Sigmoid colon (tissue), 7 donors: ENCODE measurements at places on chromosomes 7 and 10.
A peak's percentile ranks its signal among the peaks of the same experiment; 100 is the strongest.

DNA sequence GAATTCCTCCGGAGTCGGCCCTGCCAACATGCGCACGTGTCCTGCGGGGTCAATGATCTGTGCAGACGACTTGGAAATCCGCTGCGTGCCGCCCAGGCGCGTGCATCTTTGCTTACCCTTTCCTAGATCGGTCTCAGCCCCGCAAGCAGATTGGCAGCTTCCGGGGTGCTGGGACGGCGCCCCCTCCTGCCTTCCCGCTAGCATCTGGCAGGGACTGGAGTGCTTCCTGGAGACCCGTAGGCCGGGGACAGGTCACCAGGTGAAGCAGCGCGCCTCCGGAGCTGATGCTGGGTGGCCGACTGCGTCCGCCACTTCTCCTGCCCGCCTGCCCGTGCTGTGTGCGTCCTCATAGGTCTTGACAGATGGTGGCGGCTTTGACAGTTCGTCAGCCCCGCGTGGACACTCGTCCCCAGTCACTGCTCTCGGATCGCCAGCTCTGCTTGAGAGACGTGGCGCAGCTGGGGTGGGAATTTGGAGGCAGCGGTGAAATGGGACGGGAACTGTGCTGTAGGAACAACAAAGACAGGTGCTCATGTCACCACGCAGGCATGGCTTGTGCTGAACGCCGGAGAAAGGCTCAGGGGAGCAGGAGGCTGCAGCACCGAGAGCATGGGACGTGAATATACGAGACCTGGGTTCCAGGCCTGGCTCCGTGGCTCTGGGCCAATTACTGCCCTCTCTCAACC lies 21.9 kb upstream of the KCNK18 start:
- DNase-seq, result no peak

DNA sequence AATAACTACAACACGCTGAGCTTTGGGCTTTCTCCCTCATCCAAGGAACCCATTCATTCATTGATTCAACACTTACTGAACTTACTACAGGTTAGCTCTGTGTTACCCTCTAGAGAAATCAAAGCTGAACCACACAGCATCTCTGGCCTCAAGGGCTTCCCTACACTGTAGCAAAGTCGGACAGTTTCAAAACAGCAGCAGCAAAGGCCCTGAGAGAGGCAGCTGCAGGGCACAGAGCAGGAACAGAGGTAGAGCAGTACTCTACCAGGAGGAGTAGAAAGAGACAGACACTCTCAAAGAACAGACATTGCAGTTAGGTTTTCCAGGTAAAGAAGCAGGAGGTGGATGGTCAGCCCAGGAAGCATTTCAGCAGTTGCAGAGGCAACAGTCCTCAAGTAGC lies 16.1 kb downstream of the DOCK4 start:
- no peak for DNase-seq

DNA sequence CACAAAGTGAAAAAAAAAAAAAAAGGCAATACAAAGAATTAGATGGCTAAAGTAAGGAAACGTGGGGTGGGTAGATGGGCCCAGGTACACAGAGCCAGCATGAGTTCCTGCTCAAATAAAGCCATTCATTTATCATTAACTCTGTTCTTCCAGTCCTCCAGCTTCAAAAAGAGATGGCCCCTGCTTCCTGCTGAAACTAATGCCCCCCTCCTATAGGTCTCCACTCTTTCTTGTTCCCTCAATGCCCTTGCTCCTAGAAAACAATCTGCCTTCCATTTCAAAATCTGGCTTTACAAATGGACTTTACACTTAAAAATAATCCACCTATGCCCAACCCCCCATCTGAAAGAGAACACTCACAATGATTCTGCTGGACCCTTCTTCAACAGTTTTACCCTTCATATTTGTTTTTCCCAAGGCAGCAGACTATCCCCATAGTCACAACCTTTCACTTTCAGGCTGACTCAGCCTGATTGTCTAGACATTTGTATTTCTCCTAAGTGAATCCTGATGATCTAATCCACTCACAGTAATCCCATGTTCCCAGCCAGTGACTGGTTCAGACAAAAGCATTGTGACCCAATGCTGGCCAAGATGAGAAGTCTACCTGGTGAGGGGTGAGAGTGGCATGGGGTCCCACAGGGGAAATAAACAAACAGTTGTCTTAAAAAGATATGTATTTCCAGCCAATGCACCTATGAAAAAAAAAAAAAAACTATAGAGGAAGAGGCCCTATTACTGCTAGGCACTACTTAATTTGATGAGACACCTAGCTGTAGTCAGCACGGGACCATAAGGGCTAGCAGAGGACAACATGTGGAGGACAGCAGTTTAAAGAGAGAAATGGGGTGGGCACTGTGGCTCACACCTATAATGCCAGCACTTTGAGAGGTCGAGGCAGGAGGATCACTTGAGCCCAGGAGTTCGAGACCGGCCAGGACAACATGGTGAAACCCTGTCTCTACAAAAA lies 74.6 kb upstream of the GRID1 start:
- DNase-seq, result no peak

GRCh38 chr10:60728056-60728455 lies 50.2 kb upstream of the CDK1 start:
- no peak for DNase-seq

DNA sequence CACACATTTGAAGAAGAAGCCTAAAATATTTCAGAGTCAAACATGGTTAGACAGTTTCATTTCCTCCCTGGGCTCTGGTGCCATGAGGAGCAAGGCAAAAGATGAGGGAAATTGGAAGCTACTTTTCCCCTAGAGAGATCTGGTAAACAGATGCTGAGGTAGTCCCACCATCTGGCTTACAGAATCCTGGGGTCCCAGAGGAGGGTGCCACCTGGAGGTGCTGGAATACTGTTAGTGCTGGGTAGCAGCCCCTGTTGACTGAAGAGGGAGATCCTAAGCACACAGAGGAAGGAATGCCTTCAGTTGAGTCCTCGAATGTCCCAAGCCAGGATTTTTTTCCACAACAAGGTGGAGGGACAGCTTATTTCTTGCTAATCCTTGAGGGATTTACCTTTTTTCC lies 160.1 kb downstream of the FZD1 start:
- no peak for DNase-seq

GRCh38 chr7:31096877-31097258 lies 44.8 kb downstream of the ADCYAP1R1 start:
- DNase-seq, result no peak

- no peak for DNase-seq
Measured at GRCh38 chr7:20237464-20238193, 20.4 kb upstream of the MACC1 start.

DNA sequence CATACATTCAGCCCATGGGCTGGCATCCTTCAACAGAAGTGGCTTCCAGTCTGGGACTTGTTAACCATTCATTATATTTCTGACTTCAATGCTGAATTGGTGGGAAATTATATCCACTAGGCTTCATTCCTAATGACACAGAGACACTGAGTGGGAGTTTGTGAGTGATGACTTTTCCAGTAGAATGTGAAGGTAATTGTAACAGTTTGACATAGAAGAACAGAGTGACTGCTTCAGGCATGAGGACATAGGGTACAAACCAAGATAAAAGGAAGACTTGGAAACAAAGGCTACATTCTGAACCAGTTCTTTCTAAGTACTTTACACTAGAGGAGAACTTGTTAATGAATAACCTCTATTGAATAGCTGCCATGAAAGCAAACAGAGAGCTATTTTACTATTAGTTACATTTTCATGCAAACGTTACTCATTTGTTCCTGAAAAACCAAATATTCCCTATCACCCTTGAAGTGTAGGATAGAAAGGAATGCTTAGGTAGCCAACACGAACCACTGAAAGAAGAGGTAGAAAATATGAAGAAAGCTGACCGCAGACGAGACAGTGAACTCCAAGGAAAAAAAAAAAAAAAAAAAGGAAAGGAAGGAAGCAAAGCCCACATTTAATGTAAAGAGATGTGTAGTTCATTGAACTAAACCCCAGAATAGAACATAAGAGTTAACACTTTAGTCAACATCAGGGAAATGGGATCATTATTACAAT lies 237.0 kb upstream of the SEMA3C start:
- no peak for DNase-seq

GRCh38 chr10:73110345-73110849 lies at the start of gene NUDT13:
NUDT13 (plus strand) TSS chr10:73110455; CDS start chr10:73114366, 3,911 bp downstream.
- DNase-seq, result peak; percentile 80

- DNase-seq, result no peak
Measured at GRCh38 chr10:27614776-27615175, 110.7 kb downstream of the RAB18 start.

GRCh38 chr10:99661377-99661763 lies 2.1 kb downstream of the ENTPD7 start:
- no peak for DNase-seq

DNA sequence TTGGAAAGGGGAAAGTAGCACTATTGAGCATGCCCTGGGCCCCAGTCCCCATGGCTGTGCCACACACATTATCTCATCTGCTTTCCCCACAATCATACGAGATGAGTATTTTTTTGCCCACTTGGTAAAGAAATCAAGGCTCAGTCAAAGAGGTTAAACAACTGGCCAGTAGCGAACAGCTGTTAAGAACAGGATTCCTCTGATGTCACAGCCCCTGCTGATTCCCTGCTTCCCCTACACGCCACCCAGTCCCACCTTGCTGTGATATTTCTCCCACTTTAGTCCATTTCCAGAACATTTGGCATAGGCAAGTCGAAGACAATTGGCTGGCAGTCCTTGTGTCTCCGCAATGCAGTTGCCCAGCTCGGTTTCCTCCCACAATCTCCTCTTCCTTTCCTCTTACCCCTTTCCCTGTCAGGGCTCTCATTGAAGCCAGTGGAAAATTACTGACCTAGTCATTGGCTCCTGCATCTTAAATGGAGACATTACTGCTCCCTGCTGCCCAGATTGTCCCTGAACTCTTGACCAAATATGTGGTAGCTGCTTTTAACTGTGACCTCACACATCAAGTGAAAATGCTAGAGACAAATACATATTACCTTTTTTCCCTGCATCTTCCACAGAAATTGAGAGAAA lies 56.5 kb upstream of the EEPD1 start:
- no peak for DNase-seq

DNA sequence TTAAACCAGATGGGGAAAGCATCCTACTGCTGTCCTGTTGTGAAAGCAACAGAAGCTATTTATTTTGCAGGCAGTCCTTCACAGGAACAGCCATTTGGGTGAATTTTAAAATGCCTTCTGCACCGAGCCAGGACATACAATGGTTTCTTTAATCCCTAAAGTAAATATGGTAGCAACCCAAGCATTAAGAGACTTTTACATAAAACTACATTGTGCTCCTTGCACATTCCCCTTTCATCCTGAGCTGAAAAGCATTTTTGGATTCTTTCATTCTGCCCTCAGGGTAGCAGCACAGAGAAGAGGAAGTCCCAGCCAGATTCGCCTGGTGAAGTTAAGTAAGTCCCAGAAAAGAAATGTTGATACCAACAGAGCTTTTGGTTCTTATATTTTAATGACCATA lies 84.0 kb upstream of the FAM3C start:
- DNase-seq, result no peak

- no peak for DNase-seq
Measured at GRCh38 chr7:50634378-50634777, 69.2 kb upstream of the DDC start.

DNA sequence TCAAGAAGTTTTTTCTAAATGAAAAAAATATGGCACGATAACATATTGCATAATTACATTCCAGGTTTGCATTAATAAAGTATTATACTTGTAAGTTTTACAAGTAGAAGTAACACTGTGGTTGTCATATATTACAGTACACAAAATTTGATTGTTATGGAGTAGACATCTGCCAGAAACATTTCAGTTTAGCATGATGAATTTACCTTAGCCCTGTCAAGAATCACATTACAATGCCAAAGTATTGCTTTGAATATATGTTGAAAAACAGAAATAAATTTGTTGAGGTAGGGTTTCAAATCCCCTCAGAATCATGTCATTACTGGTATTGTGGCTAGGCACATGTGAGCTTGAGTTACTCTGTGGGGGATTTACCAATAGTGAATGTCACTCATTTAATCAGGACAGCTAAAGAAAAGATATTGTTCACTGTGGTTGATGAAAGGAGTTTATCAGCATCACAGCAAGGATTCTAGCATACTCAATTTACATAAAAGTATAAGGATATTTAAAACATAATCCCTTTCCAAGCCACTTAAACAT lies 112.1 kb downstream of the MDFIC start:
- DNase-seq, result no peak

GRCh38 chr7:85224171-85224570 lies 37.3 kb upstream of the SEMA3D start:
- no peak for DNase-seq

GRCh38 chr7:17854261-17855047 lies 85.8 kb downstream of the SNX13 start:
- DNase-seq, result no peak

GRCh38 chr7:12002428-12002827 lies 170.4 kb upstream of the THSD7A start:
- DNase-seq, result no peak

GRCh38 chr10:103510046-103510685 lies 16.7 kb downstream of the NEURL1 start:
- DNase-seq, result no peak

- DNase-seq, result no peak
Measured at GRCh38 chr7:24786941-24787340, 29.7 kb upstream of the GSDME start.

GRCh38 chr7:151393031-151393977 lies 16.5 kb downstream of the WDR86 start:
- DNase-seq, result no peak

DNA sequence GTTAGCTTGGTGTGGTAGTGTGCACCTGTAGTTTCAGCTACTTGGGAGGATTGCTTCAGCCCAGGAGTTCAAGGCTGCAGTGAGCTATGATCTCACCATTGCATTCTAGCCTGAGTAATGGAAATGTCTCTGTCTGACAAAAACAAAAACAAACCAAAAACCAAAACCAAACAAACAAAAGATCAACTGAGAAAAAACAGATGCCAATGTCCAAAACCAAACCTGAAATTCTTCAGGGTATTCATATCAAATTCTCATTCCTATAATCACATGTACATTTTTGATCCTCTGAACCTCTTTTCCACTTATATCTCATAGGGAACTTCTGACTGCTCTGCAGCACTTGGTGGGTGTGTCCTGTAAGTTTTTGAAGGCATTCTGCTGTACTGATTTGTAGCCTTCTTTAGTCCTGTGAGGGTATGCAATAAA lies 87.0 kb downstream of the CDK6 start:
- no peak for DNase-seq

DNA sequence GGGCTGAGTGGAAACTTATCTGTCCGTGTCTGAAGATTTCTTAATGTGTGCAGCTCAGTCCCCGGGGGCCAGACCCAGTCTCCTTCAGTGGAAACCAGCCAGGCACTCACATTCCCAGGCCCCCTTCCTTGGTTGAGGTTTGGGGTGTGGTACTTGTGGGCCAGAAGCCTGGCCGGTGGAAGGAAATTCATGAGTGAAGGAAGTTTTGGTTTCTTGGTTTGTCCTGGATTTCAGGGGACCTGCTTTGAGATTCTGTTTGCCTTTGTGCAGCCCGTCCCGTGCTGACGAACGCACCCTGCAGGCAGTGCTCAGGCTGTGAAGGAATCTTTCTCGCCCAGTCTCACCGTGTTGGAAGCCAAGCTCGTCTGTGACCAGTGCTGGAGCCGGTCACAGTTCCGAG lies 2.9 kb downstream of the INPP5A start:
- DNase-seq, result peak; percentile 80

GRCh38 chr7:1052031-1052818 lies 7.9 kb downstream of the GPR146 start:
- no peak for DNase-seq

- no peak for DNase-seq
Measured at GRCh38 chr7:7812112-7812511, 93.7 kb upstream of the RPA3 start.

GRCh38 chr10:24891823-24892222 lies 60.6 kb downstream of the PRTFDC1 start:
- DNase-seq, result no peak

GRCh38 chr10:131777162-131777561 lies 123.6 kb upstream of the PPP2R2D start:
- no peak for DNase-seq

- peak; percentile 79 for DNase-seq
Measured at GRCh38 chr10:113096128-113096996, 146.3 kb downstream of the TCF7L2 start.
